T-cell (primary cell): ENCODE measurements at places on chromosomes 7 and 10. TPM values are rescaled to one million over a fixed set of nuclear protein-coding genes. Genes with fewer than 3 reads are reported as not detected.

DNA sequence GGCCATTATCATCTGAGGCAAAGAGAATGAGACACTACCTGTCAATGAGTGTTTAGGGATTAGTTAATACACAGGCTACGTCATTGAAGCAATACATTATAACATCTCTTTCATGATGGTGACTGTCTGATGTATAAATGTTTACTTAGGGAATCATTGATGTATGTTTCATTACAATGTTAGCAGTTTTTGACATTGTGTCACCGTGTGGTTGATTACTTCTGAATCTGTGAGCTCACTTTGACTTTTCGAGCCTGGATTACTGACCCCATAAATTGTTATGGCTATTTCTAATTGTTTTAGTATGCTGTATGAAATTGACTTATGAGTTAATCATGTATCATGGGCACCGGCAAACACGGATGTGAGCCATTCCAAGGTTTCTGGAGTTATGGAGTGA, 494.0 kb downstream of the MAGI2 start:
- no peak overlapping the region for H3K27ac ChIP-seq
- no peaks in the 10 kb centered on the region for H3K36me3 ChIP-seq
- no peak overlapping the region for H3K4me3 ChIP-seq
- no peak for DNase-seq
- no peaks in the 10 kb centered on the region for H3K27me3 ChIP-seq

DNA sequence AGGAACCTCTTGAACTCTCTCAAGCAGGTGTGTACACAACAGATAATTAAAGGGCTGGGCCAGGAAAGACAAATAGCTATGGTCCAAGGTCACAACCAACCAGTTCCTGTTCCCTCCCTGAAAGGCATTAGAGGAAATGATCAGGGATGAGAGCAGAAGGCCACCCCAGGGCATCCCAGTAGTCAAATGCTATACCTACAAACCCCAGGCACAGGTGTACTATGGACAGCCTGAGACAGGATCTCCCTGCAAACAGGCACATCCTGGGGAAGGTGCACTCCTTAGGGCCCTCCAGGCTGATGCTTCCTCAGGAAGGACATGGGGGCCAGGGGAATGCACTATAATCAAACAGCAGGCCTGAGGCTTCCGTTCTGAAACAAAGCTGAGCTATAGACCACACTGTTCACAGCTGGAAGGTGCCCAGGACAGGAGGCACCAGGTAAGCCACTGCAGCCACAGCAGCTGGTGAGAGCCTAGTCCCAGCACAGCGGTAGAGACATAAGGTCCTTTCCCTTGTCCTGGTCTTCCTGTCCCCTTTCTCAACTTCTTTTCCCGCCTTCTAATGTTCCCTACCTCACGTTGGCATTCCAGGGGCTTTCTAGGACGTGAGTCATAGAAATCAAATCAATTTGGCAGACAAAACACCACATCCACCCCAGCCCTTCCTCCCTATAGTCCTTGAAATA, 13.3 kb downstream of the PARP12 start:
- peaks cover 49% of the 10 kb centered on the region for H3K36me3 ChIP-seq
- no peak overlapping the region for H3K4me3 ChIP-seq
- no peaks in the 10 kb centered on the region for H3K27me3 ChIP-seq
- no peak overlapping the region for H3K27ac ChIP-seq

DNA sequence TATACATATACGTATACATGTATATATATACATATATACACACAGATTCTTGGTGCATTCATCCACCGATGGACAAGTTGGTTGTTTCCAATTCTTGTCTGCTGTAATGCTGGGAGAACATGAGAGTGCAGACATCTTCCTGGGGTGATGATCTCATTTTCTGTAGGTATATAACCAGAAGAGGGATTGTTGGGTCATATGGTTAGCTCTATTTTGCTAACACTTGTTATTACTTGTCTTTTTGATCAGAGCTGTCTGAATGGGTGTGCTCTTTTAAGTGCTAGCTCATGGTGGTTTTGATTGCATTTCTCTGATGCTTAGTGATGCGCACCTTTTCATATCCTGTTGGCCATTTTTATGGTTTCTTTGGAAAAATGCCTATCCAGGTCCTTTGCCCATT, 106.4 kb downstream of the TAX1BP1 start:
- H3K4me3 ChIP-seq = no peak overlapping the region
- no peaks in the 10 kb centered on the region for H3K27me3 ChIP-seq
- H3K27ac ChIP-seq = no peak overlapping the region
- H3K36me3 ChIP-seq = no peaks in the 10 kb centered on the region

- no peak overlapping the region for H3K27ac ChIP-seq
- DNase-seq = peak; percentile 10
- H3K36me3 ChIP-seq = no peaks in the 10 kb centered on the region
- no peak overlapping the region for H3K4me3 ChIP-seq
Observed at GRCh38 chr10:23158370-23158769, 33.7 kb upstream of the PTF1A start.

The IFIT2 gene
- total RNA-seq = 6.6 TPM

DNA sequence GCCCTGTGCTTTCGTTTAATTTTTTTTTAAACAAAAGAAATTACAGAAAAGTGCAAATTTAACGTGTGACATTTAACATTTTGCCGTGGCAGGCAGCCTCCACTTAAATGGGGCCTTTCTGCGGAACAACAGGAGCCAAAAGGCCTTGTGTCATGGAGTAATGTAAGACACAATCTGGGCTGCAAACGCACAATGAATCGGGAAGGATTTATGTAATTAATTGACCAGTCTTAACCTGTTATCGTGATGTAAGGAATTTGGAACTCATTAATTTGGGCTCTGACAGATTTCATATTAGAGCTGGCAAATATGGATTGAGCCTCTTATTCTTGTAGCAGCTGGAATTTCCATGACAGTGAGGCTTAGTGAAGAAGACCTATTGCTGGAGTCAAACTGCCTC, 86.4 kb downstream of the SNX10 start:
- no peaks in the 10 kb centered on the region for H3K36me3 ChIP-seq
- no peak overlapping the region for H3K4me3 ChIP-seq
- no peaks in the 10 kb centered on the region for H3K4me1 ChIP-seq
- no peaks in the 10 kb centered on the region for H3K27me3 ChIP-seq
